ENCODE measurements at places on chromosomes 11 and 22.

DNA sequence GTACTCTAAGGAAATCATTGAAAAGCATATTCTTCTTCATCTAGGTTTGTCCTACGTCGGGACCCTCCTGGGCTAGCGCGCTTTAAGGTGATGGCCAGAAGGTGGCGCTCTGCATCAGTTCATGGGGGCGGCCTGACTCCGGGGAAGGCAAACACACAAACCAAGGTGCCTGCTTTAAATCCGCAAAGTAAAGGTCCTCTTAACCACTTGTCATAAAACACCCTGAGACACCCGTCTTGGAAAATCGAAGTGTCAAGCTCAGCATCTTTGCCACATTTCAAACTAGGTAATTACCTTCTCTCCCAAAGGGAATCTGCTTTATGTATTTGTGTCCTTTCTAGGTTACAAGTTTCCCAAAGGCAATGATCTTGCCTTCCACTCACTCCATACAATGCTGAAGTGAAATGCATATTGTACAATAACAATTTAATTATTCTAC lies 33.9 kb downstream of the LMO2 start:
- peak; percentile 47 for DNase-seq

- no peak for DNase-seq
Measured at GRCh38 chr11:127098684-127099083, 98.1 kb upstream of the KIRREL3 start.

DNA sequence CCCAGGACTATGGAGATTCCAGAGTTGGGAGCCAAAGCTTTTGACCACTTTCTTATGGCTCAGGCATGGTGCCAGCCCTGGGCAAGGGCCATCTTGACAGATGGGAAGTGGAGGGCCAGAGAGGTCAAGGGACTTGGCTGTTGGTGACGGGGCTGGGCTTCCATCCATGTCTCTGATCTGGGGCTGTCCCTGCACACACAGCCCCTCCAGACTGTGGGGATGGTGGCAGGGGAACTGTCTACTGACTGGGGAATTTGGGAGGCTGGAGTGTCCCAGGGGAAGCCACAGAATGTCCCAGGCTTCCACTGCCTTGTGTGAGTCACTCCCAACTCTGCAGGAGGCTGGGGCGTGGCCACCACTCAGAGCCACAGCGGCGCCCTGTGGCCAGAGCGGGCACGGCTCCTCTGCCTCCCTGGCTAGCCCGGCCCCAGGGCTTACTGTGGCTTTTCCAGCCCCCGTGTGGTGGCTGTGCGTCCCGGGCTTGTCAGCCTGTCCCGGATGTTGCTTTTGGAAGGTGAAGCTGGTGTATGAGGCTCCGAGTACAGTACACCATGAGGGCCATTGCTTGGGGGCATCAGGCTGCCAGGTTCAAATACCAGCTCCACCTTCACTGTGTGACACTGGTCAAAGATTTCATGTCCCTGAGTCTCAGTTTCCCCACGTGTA lies 19.6 kb downstream of the C22orf23 start:
- DNase-seq = peak; percentile 57

DNA sequence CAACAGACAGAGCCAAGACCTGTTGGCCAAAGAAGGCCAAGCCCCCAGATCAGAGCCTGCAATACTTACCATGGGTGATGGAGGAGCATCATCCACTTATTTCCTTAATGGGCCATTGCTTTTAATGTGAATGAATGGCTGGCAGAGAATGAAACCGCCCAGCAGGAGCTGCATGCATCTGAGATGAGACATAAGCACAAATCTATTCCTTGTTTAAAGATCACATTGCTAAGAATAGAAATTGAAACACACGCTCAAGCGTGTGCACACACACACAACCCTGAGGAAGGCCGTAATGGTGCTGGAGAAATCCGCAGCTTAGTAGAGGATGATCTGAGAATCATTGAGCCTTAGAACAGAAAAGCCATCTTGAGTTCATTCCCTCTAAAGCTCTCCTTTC lies 5.3 kb upstream of the RRAS2 start:
- no peak for DNase-seq

DNA sequence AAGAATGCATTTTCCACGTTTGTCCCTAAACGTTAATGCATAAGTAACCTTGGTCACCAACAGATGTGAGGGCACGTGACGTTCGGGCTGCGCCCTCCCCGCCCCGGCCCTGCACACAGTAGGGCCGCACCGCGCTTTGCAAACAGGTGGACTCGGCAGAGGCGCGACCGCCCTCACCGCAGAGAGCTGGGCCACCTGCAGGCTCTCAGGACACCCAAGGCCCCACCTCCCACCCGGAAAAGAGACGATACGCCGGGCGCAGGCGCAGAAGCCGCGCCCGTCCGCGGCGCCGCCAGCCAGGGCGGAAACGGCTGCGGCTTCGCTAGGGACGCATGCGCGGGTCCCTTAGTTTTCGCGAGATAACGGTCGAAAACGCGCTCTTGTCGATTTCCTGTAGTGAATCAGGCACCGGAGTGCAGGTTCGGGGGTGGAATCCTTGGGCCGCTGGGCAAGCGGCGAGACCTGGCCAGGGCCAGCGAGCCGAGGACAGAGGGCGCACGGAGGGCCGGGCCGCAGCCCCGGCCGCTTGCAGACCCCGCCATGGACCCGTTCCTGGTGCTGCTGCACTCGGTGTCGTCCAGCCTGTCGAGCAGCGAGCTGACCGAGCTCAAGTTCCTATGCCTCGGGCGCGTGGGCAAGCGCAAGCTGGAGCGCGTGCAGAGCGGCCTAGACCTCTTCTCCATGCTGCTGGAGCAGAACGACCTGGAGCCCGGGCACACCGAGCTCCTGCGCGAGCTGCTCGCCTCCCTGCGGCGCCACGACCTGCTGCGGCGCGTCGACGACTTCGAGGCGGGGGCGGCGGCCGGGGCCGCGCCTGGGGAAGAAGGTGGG lies at the start of gene FADD:
Gene FADD, plus strand, starts transcription at position 377 of the 831 bp plus-strand sequence. Its CDS starts 164 bp downstream, at position 541.
- peak; percentile 81 for DNase-seq

- DNase-seq = no peak
Measured at GRCh38 chr22:45866646-45867117, 110.3 kb downstream of the WNT7B start.

GRCh38 chr11:107564877-107565218 lies 687 bp downstream of the ALKBH8 start:
- DNase-seq = no peak

- no peak for DNase-seq
Measured at GRCh38 chr22:27754247-27754887, 47.2 kb downstream of the MN1 start.

GRCh38 chr22:23823331-23823791 lies 15.4 kb downstream of the DERL3 start:
- no peak for DNase-seq

GRCh38 chr22:39900306-39901227 lies at the start of gene GRAP2:
Gene GRAP2 (plus strand): TSS chr22:39901084. CDS start chr22:39947107, 46,023 bp downstream.
- DNase-seq = peak; percentile 50

DNA sequence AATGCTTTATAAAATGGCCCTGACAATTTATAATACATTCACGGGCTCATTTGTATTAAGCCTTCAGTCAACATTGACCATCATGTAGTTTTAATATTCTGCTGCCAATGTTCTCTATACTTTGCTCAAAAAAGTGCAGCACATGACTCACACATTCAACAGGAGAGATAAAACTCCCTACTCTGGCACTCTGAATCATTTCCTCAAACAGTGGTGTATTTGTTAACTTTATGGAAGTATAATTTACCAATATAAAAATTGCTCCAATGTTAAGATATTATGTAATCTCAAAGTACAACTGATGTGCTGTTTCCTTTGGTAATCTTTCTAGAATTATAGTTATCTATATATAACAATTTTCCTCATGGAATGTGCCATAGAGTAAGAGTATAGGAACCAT lies 39.9 kb downstream of the MAML2 start:
- DNase-seq = no peak

DNA sequence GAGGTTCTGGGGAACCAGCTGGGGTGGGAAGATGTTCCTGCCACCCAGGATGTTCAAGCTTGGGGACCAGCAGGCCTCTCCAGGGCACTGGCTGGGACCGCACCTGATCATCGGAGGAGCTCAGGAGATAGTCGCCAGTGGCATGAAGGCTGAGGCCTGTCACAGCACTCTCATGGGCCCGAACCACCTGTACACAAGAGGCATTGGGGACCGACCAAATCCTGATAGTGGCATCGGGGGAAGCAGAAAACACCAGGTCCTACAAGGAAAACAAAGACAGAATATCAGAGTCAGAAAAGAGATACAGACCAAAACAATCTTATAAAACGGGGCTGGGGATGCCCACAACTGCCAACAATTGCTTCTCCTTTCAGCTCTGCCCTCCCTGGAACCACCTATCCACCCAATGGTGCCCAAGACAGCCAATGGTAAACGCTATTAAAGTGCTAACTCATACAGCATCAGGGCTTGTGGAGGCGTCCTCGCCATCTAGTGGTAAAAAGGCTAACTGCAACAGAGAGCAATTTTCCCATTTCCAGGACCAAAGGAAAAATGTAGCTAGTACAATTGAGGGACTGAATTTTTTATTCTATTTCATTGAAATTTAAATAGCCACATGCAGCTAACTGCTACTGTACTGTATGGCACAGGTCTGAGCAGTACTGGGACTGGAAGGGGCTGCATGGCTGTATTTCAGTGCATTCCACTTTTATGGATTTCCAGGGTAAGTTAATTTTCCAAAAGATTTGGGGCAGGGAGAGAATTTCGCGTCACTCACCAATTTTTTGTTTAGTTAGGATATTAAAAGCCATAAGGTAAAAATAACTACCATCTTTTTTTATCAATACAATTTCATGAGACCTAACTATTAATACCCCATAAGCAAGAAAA lies 7.1 kb downstream of the PRPF19 start:
- no peak for DNase-seq

GRCh38 chr22:37228106-37229011 lies 15.7 kb downstream of the RAC2 start:
- no peak for DNase-seq

GRCh38 chr22:48089601-48090331 lies 1327.3 kb downstream of the TBC1D22A start:
- no peak for DNase-seq

DNA sequence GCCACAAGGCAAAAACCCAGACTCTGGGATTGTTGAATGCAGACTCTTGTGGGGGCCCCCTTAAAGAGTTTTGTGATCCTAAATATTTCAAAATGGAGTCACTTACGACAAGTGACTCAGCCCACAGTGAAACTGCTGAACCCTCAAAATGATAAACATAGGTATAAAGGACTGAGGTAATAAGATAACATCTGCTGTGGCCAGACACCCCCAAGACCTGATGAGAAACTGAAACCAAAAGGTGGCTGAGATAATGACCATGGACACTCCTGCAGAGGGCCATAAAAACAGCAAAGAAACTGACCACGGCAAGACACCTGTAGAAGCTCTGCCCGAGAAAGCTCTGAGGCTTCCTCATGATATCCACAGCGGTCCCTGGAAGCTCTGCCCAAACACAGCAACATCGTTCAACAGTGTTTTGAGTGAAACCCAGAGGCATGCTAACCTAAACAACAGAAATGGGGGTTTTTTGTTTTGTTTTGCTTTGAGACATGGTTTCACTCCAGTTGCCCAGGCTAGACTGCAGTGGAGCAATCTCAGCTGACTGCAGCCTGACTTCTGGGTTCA lies 1.6 kb upstream of the PLAAT4 start:
- no peak for DNase-seq

Data from activated CD4-positive, CD25-positive, alpha-beta regulatory T cell treated with anti-CD3 and anti-CD28 coated beads, Interleukin-2, amount 50 U/mL, for 16 hours (primary cell).